ENCODE measurements at places on chromosomes 3 and 15.

DNA sequence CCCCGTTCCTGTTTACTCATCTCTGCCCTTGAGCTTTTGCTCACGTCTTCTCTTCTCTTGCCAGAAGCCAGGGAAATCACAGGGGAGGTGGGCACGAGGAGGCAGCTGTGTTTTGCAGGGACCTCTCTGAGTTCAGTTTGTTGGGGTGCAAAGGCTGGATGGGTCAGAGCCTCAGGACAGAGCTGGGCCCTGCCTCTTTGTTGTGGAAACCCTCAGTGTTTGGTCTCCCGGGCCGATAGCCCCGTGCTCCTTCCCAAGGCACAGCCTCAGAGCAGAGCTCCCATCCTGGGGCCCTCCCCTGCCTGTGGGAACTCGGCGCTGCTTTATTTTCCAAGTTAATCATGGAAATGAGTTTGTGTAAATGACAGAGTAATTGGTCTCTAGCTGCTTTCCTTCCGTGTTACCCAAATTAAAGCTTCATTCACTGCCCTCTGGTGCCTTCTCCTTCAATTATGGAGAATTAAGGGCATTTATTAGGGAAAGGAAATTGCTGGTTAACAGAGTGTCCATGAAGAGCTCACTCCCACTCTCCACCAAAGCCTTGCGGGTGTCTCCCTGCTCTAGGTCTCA, 40.9 kb downstream of the BDH1 start:
- no peak for DNase-seq

DNA sequence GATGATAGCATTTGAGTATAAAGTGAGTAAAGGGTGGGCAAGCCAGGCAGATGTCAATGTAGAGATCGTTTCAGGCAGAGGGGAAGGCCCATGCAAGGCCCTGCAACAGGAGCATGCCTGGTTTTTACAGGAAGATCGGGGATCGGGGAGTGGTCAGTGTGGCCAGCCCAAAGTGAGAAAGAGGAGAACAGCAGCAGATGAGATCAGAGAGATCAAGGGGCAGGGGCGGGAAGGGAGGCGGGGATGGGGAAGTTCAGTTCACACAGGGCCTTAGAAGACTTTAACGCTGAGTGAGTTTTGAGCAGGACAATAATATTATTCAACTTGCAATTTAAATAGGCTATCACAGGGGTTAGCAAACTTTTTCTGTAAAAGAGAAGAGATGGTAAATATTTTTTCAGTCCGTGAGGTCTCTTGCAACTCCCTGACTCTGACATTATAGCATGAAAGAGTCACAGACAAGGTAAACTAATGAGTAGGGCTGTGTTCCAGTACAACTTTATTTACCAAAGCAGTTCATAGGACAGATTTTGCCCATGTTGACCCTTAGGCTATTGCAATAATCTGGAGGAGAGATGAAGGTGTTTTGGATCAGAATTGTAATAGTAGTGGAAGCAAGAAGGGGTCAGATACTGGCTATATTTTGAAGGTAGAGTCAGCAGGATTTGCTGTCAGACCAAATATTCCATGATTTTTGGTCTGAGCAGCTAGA, 12.4 kb upstream of the CD47 start:
- DNase-seq: no peak

DNA sequence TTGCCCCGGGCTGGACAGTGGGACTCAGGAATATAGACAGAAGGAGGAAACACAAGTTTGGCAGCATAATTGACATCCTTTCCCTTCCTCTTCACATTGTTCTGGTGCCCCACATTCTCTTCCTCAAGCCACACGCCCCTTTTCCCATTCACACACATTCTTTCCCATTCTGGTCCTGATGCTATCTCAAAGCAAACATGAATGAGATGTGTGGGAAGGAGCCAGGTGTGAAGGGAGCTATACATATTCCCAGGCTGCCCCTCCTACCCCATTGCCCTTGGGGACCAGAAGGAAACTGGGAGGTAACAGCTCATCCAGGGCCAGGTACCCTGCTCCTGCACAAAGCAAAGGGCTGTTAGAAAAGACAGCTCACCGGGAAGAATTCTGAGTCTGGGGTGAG, 23.4 kb upstream of the CLK3 start:
- DNase-seq: no peak

GRCh38 chr3:127110982-127111693, 81.8 kb upstream of the PRR23E start:
- no peak for DNase-seq

DNA sequence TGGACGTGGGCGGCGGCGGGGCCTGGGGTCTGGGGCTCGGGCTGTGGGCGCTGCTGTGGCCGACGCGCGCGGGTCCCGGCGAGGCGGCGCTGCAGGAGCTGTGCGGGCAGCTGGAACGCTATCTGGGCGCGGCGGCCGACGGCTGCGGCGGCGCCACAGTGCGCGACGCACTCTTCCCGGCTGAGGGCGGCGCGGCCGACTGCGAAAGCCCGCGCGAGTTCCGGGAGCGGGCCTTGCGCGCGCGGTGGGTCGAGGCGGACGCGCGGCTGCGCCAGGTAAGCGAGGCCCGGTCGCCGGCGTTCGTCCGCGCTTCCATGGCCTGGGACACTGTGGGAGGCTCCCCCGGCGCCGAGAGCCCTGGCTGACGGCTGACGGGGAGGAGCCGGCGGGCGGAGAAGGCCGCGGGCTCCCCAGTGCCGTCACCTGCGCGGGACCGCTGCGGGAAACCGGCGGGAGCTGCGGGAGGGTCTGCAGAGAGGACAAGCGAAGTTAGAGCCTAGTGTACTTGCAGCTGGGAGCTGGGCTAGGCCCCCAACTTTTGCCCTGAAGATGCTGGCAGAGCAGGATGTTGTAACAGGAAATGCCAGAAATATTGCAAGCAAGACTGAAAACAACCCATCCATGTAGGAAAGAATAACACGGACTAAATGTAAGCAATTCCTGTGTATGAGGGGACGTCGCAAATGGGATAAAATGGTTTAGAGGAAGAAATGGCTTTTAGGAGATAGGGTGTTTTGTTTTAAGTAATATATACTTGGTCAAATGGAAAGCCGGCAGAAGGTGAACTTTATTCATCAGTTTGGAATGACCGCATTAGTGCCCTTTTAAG, 847 bp downstream of the WHAMM start:
- DNase-seq: no peak

GRCh38 chr3:103218793-103219192, 784.0 kb downstream of the ZPLD1 start:
- DNase-seq: no peak

DNA sequence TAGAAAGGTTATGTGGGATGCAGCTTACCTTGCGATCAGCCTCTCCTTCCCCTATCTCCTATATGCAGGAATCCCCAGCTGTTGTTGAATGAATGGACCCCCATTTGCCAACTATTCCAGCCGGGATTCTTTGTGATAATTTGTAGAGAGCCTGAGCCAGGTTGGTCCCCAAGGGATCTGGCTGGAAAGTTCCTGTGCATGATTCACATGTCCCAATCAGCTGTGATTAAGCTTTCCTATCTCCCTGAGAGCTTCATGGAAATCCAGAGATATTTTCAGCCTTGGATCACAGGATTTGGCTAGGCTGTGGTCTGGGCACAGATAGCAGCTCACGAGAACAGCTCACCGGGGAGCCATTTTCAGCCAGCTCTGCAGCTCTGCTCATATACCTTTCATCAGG, 76.7 kb downstream of the ARNT2 start:
- peak; percentile 85 for DNase-seq

DNA sequence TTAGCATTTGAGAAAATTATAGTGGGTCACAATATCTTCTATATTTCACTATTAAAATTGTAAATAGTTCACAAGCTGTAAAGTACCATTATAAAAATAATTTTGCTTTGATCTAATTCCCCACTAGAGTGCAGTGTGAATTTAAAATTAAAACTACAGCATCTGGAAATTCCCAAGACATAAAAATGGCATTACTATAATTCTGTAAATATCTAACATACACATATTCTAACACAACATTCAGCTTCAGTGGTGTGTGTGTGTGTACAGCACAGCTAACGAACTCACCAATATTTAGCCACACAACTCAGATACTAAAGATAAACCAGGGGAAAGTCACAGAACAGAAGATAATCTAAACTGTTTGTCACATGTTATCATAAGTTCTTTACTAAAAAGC, 424.9 kb upstream of the ZNF385D start:
- no peak for DNase-seq

DNA sequence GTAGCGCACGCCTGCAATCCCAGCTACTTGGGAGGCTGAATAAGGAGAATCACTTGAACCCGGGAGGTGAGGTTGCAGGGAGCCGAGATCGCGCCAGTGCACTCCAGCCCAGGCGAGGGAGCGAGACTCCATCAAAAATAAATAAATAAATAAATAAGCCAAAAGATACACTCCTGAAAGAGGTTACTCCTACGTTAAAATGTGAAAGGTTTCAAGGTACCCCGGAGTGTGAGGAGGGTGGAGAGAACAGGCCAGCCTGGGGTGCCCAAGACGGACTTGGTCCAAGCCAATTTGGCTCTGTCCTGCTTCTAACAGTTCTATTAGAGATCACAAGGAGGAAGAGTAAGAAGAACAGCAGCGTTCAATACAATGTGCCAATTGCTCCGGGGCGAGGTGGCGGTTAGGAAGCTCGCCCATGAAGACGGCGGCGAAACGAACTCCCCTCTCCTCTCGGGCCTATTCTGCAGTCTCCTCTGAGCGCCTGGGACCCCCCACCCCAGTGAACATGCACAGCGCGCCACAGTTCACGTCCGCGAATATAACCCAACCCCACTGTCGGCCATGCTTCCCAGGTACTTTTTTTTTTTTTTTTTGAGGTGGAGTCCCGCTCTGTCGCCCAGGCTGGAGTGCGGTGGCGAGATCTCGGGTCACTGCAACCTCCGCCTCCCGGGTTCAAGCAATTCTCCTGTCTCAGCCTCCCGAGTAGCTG, 942 bp downstream of the ELP6 start:
- peak; percentile 35 for DNase-seq

GRCh38 chr3:141000027-141000663, 51.0 kb upstream of the SPSB4 start:
- DNase-seq: peak; percentile 34

DNA sequence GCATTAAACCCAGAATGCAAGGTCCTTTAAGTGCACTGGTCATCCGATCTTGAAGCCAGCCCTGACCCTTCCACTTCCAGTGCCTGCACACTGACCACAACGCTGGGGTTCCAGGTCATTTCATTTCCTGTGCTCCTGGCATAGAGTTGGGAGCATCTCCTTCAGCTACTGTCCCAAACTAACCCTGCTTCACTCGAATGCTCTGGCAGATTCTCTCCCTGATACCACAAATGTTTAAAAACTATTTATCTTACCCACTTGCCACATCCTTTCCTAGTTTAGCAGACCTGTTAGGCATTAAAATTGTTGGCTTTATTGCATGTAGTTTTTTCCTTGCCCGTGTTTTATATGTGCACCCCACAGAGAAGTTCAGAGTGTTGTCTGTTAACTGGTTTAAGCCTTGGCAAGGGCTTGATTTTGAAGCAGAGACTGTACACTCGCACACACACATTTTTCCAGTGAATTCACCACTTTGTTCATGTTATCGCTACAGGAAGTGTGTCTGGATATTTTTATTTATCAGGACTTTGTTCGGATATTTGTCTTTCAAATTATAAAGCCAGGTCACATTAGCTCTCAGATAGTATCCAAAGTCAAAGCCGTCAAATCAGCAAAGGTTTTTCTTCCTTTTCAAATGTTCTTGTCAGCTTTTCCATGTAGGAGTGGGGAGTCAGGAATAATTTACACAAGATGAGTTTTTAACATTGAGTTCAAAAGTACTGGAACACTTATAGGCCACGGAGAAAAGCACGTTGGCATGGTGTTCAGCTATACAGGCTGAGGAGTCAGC, 77.3 kb downstream of the ABI3BP start:
- DNase-seq: no peak

DNA sequence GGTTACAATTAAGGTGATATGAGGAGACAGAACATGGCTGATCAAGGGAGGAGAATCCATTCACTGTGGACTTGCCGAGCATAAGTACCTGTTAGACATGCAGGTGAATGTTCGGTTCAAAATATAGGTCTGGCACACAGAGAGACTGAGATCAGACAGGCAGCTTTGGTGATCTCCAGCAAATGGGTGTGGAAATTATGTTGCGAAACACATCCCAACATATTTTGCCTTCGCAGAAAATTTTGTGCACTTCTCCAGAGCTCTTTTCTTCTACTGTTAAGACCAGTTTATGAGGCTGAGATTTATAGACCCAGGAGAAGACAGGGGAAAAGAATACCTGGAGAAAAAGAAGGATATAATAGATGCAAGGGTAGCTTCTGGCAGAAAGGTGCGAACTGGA, 183.2 kb downstream of the NEK10 start:
- DNase-seq: no peak

DNA sequence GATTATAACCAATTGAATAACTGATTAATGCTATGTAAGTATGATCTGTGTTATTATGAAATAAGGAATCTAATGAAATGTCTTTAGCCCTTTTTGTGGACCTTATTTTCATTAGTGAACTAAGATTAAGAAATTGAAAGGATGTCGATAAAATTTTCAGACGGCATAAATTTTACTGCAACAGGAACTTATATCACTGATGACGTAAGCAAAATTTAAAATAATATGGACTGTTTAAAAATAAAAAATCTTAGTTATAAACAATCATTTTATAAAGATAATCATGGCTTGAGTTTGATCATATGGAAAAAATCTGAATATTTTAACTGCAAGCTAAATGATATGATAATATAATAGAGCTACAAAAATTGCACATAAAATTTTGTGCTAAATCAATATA, 112.7 kb downstream of the SPATA16 start:
- no peak for DNase-seq

DNA sequence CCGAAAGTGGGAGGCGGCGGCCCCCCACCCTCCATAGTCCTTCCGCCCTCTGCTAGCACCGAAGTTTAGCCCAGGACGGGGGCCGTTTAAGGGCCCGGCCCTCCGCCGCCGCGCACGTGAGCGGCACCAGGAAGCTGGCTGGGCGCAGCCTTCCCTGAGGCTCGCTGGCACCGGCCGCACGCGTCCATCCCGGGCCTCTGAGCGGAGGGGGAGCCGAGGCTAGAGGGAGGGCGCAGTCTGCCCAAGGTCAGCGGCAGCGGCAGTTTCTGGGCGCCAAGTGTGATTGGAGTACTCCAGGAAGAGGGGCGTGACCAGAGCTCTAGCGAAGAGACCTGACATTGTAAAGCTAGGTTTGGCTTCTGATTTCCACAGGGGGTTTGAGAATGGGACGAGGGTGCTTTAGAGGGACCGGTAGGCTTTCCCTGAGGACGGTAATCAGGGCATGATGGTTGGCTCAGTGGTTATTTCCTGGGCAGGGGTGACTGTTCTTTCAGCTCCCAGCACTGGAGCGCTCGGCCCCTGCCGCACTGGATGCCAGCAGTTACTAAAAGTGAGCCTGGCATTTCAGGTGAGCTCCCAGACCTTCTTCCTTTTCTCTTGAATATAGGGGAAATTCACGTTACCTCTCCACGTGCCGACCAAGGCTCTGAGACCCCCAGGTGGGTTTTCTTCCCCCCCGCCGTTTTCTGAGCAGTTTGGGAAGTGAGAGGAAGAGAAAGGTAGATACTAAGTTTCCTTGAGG, 853 bp downstream of the TEX264 start:
- peak; percentile 85 for DNase-seq
